ENCODE measurements at places on chromosomes 2 and 18.

- no peak for DNase-seq
These were observed 344.8 kb downstream of the MTX2 start for GRCh38 chr2:176614049-176614448.

GRCh38 chr18:63147973-63148372, 171.6 kb downstream of the BCL2 start:
- DNase-seq = no peak

GRCh38 chr18:48828691-48829442, 121.9 kb downstream of the SMAD7 start:
- no peak for DNase-seq

DNA sequence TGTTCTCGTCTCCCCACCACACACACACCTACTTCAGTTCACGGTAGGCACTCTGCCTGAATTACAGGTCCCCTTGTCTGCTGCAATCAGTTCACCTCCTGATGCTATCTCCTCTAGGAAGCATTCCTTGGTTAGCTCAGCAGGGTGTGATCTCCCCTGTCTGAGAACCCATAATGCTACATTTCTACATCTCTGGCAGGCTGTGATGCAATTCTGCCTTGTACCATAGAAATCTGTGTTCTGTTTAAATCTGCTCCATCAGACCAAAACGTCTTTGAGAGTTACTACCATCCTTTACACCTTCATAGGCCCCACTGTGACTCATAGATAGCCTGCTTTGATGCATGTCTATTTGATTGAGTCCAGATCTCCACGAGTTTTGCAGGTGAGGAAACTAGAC, 103.9 kb downstream of the TTC32 start:
- DNase-seq = no peak

GRCh38 chr2:100291152-100291970, 30.9 kb downstream of the LONRF2 start:
- DNase-seq = no peak

DNA sequence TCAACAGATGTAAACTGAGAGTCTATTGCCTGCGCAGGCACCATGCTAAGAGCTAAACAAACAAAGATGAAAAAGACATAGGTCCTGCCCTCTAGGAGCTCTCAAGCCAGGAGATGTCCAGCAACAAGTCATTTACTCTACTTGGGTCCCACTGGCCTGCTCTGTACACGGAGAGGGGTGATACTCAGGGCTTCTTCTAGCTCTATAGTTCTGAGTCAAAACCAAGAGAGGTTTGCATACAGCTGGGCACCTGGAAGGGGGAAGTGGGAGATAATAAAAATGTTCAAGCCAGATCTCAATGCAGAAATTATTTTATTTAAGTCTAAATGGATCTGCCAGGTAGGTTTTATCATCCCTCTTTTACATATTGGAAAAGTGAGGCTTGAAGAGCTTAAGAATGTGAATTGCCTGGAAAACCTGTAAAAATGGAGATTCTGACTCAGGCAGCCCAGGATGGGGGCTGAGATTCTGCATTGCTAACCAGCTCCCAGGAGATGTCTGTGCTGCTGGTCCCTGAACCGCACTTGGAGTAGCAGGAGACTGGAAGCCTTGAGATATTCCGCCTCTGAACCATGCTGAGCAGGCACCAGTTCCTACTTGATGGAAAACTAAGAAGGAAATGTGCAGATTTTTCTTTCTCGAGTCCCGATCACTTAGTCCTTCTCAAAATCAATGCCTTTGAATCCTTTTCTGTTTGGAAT, 201.1 kb downstream of the PRKCE start:
- no peak for DNase-seq

DNA sequence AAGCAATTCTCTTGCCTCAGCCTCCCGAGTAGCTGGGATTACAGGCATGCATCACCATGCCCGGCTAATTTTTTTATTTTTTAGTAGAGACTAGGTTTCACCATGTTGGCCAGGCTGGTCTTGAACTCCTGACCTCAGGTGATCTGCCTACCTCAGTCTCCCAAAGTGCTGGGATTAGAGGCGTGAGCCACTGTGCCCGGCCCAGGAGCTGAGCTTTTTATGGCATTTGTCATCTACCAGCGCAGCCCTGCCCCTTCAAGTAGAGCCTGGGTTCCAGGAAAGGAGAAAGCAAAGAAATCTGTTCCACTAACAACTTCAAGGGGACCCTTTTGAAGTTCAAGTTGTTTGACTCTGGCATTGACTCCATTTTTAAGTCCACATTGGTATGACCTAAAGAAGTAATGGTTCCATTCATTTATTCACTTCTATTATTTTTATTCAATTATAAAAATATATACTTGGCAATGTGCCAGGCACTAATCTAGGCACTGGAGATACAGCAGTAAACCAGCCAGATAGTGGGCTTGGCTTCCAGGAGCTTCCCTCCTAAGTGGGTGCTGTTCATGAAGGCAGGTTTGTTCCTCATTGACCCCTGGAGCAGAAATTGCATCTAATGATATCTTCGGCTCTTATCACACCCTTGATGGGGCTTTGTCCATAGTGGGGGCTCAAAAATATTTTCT, 8.0 kb upstream of the SFTPB start:
- no peak for DNase-seq

DNA sequence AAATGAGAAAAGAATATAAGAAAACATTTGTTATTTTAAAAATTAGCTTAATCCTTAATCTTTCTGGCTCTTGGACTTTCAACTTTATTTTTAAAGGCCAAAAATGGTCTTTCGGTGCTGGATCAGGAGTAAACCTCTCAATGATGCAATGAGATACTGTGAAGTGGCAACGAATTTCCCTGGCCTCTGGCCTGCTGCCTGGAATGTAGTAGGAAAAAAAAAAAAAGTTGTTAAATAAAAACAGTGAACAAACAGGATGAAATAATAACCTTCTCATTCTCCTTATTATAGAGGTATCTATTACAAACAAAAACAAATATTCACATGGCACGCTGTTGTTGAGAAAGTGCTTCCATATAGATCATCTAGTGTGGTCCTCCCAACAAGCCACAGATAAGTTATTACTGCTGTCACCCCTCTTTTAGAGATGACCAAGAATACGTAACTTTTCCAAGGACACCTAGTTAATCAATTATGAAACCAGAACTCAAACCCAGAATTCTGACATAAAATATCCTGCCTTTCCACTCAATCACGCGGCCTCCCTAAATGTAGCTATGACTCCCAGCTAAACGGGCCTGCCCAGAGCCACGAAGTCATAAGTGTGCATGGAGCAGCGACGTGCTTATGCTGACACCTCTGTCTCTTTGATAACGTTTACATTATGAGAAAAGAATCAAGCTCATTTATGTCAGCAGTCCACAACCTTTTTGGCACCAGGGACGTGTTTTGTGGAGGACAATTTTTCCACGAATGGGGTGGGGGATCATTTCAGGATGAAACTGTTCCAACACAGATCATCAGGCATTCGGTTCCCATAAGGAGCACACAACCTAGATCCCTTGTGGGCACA, 170.9 kb downstream of the BCL2 start:
- no peak for DNase-seq

- DNase-seq = no peak
These were observed 223.7 kb downstream of the LOXHD1 start for GRCh38 chr18:46433121-46433826.

DNA sequence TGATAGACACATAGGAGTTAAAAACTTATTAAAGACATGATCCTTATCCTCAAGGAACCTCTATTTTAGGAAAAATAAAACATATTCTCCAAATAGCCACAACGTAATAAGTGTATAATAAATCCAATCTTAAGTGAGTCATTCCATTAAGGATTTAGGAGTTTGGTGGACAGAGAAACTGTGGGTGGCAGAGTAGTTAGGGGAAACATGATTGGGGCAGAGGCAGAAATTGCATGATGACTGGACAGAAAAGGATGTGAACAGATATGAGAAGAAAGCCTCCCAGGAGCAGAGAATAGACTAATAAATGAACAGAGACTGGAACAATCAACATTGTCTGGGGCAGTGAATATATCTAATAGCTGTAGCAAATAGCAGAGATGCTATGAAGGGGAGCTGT, 48.1 kb upstream of the SIGLEC15 start:
- DNase-seq = no peak

DNA sequence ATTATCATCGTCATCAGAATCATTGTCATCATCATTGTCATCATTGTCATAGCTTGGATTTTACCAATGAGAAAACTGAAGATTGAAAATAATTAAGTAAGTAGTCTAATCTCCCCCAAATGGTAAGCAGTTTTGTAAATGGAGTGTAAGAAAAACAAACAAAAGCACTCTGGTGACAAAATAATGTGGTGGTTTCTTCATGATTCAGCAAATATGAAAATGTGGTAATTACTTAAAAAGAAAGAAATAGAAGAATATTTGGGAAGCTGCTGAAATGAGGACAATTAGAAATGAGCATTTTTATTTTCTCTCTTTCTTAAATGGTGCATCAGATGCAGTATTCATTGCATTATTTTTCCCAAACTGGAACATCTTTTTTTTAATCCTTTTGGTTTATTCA, 514.4 kb downstream of the DCDC2C start:
- no peak for DNase-seq

GRCh38 chr18:59070181-59070912, 69.3 kb upstream of the SEC11C start:
- peak; percentile 17 for DNase-seq

DNA sequence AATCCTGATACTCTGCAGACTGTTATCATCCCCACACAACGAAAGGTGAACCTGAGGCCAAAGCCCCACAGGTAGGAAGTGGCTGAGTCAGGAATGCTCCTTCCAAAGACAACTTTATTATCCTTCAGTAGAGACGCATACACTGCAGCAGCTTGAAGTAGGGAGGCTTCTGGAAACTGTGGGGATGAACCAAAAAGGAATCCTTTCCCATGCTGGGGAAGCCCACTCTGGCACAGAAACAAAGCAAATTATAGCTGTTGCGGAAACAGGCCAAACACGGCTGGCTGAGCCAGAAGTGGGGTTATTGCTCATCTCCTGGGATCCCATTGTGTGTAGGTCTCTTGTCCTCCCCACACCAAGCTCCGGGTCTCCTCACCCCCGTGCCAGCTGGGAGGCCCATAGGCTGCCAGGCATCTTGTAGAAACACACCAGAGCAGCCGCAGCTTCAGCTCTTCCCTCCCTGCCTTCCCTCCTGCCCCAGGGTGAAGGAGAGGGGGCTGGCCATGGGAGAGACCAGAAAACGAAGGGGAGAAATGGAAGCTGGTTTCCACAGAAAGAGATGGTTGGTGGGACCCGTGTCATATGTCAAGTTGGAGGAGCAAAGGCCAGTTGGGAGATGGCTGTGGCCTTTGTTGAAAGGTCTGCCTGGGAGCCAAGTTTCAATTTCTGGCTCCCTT, 176.9 kb upstream of the NABP1 start:
- no peak for DNase-seq

DNA sequence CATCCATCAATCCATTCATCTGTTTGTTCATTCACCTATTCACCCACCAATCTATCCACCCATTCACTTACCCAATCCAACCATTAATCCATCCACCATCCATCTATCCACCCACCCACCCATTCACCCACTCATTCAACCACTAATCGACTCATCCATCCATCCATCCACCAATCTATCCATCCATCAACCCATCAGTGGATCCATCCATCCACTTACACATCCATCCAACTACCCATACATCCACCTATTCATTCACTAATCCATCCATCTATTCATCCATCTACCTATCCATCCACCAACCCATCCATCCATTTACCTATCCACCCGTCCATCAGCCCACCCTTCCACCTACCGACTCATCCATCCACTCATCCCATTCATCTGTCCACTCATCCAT, 11.3 kb downstream of the MYO7B start:
- DNase-seq = no peak

DNA sequence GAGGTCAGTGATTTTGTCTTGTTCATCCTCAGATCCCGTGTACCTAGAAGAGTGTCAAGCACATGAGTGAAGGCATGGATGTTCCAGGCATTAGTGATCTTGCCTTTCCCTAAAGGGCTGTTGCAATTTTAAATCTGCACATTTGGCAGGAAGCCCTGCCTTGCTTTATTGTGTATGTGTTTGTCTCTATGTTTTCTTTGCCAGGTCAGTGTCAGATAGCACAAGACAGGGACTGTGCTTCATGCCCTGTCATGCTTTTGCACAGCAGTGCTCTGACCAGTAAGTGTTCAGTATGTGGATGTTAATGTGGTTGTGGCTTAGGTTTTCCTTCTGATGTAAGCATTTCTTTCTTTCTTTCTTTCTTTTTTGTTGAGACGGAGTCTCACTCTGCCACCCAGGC, 131.5 kb downstream of the RGPD3 start:
- DNase-seq = no peak

GRCh38 chr2:129554373-129554772, 425.1 kb upstream of the RAB6C start:
- DNase-seq = no peak

DNA sequence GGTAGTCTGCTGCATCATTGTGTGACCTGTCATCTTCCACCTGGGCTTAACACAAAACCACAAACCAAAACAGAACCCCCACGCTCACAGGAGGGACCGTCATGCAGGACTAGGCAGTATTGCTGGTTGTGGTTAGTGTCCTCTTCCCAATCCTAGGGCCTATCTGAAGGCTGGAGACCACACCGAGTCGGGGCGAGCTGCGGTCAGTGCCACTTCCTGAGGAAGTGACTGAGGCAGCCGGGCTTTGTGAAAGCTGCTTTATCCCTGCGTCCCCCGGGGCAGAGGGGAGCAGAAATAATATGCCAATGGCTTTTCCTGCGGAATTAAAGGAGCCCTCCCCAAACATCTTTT, 22.9 kb downstream of the ZNF532 start:
- no peak for DNase-seq

DNA sequence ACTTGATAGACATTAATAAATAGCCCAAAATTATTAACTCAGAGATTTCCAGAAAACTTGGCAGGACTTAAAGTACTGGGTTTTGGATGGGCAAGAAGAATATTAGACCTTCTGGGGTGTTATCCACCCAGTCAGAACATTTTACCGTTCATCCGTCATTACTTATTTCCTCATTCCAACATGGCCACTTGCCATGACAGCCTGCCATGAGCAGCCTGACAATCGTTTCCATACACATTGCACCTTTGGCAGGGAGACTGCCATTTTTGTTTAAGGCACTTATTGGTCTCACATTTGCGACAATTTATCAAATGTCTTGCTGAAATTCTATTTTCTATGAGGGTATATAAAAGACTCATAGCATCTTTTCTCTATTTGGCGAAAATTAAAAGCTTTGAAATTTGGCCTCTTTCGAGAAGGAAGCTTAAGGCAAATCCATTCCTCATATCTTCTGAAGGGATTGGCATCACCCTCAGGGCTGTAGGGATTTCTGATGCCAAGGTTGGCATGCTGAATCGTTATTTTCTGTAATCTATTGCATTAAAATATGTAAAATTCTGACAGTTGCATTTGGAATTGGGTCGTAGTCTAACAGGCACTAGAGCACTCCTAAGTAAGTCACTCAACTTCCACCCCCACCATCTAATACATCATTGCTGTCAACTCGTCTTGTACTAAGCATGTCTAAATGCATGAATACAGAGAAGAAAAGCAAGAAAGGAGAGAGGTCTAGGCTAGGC, 406.3 kb upstream of the PIK3C3 start:
- DNase-seq = no peak
